Stimulated activated CD4-positive, alpha-beta T cell treated with anti-CD3 and anti-CD28 coated beads, TNF-alpha, amount 100 ng/mL, for 48 hours (primary cell): ENCODE measurements at places on chromosomes 16 and 17.

- DNase-seq = no peak
Observed at GRCh38 chr17:70368011-70368410, 198.7 kb downstream of the KCNJ2 start.

- peak; percentile 67 for DNase-seq
Observed at GRCh38 chr17:55458978-55459377, 37.3 kb upstream of the MMD start.

DNA sequence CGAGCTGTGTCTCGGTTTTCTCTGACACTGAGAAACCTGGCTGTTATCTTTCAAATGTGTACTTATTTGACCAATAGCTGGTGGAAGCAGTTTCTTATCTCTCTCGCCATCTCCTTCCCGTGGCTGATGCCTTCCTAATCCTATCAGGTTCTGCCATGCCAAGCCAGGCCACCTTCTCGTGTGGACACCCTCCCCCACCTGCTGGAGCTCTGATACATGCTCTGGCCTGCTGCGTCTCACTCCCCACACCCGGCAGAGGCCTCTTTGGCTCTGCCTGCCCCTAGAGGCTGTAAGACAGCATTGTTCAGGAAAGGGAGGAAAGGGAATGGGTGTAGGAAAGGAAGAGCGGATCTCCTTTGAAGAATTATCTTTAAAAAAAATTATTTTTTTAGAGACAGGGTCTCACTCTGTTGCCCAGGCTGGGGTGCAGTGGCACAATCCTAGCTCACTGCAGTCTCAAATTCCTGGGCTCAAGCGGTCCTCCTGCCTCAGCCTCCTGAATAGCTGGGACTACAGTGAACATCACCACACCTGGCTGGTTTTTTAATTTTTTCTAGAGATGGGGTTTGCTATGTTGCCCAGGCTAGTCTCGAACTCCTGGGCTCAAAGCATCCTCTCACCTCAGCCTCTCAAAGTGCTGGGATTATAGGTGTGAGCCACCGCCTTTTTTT lies 7.5 kb upstream of the ARMC5 start:
- DNase-seq = no peak

DNA sequence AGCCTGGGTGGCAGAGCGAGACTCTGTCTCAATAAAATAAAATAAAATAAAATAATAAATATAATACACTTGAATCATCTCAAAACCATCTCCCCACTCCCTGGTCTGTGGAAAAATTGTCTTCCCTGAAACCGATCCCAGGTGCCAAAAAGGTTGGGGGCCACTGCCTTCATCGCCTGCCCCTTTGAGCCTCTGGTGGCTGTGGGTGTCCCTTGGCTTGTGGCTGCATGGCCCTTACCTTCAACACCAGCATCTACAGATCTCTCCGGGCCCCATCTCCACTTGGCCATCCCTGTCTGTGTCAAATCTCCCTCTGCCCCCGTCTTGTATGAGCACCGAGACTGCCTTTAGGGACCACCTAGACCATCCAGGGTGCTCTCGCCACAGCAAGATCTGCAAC lies 177.3 kb downstream of the SEC14L1 start:
- DNase-seq = no peak

- DNase-seq = no peak
Observed at GRCh38 chr16:74713876-74714275, 13.2 kb upstream of the MLKL start.

GRCh38 chr17:60043846-60044245 lies 34.9 kb downstream of the HEATR6 start:
- no peak for DNase-seq

DNA sequence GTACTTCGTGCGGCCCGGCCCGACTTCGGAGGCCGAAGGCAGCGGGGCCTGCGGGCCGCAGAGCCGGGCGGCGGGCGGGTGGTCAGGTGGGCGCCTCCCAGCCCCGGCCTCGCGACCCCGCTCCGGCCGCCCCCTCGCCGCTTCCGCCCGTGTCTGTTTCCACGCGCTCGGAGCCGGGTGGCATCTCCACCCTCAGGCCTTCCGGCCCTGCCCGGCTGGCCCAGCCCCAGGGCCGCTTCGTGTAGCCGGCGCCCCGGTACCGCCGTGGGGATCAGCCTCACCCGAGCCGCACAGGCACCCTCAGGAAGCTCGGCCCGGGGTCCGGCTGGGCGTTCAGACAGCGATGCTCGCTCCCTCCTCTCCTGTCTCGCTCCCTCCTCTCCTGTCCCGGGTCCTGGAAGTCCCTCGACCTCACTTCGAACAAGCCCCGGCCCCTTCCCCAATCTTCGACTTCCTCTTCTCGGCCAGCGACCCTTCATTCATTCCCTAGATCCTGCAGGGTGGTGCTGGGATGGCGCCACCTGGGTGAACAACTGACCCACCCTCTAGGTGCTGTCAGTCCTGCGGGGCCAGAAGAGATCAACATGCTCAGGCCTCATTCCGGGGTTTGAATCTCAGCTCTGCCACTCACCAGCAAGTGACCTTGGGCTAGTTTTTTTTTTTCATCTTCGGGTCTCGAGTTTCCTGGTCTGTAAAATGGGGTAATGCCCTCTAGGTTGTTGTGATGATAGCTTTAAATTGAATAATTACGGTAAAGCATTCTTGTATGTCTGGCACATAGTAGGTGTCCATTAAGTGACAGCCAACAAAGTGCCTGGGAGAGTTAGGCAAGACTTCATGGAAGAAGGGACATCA lies 610 bp downstream of the VPS4A start:
- DNase-seq = no peak

- DNase-seq = no peak
Observed at GRCh38 chr16:60731329-60732050, 1304.7 kb downstream of the CDH8 start.

DNA sequence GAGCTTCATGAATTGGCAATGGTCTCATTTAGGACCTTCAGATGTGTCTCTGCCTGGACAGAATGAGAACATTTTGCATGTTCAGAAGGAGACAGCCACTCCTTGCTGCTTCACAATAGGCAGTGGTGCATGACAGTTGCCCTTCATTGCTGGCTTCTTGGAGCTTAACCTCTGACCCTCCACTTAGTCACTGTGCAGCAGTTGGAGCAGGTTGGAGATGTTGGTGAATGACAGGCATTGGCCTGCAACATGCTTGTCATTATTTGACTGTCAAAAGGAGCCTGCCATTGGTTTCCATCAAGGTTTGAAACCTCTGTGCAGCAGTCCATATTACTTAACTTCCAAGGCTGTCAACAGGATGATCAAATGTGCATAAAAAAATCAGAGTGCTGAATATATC lies 22.7 kb downstream of the FTO start:
- no peak for DNase-seq

GRCh38 chr16:14139872-14140271 lies 68.8 kb downstream of the MRTFB start:
- no peak for DNase-seq

GRCh38 chr16:8571061-8571596 lies 19.2 kb downstream of the TMEM114 start:
- DNase-seq = no peak

DNA sequence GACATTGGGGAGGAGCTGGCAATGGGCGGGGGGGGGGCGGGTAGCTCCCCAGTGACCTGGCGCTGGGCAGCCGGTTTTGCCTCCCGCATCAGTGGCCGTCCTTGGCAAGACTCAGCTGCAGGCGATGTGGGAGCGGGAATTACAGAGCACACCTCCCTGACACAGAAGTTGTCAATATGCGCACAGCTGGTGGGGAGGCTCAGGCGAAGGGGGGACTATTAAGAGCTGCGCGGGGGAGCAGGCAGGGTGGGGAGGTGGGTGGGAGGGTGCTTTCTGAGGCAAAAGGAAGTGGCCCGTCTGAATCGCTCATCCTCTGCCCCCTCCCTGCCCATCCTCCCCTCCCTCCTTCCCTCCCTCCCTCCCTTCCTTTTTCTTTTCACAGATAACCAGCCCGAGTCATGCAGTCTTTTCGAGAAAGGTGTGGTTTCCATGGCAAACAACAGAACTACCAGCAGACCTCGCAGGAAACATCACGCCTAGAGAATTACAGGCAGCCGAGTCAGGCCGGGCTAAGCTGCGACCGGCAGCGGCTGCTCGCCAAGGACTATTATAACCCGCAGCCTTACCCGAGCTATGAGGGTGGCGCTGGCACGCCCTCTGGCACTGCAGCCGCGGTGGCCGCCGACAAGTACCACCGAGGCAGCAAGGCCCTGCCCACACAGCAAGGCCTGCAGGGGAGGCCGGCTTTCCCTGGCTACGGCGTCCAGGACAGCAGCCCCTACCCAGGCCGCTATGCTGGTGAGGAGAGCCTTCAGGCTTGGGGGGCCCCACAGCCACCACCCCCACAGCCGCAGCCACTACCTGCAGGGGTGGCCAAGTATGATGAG lies 44.0 kb downstream of the SREBF1 start:
- DNase-seq = no peak

- no peak for DNase-seq
Observed at GRCh38 chr17:9872852-9873251, 32.2 kb downstream of the RCVRN start.

DNA sequence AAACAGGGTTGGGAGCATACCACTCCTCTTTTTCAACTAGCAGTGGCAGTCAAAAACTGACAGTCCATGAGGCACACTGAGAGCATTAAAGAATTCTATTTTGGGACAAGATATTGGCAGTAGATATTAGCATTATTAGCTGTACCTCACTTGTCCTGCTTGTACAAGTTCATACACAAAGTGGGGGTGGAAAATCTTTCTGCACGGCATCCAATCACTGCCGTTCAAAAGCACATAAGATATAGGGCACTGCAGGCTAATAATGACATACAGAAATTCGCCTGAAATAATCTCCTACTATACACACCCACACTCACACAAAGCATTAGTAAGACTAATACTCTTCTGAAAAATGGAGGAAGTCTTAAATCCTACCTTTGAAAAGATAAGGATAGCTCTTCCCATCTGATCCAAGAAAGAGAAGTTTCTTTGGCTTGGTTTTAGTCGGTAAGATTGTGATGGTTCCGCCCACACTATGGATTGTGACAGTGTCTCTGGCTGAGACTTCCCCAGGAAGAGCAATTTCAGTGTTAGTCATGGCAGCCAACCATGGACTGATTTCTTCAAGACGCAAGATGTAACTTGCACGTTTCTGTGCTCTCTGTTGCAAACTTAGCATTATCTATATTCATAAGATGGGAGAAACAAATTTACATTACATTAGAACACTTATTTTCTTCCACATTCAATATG lies 40.6 kb upstream of the ARL6IP1 start:
- DNase-seq = no peak

DNA sequence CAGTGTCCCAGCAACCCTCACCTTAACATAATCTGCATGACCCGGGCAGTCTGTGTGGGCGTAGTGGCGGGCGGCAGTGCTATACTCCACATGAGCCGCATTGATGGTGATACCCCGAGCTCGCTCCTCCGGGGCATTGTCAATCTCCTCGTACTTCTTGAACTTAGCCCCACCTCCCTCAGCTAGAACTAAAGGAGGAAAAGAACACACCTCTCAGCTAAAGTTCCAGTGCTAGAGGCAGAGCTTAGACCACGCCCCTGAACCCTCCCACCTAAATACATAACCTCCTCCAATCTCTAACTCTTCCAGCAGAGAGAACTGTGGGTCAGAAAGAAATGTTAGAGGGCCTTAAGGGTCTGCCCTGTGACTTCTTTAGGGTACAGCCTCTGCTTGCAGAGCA lies 855 bp downstream of the TUFM start:
- DNase-seq = peak; percentile 40

GRCh38 chr17:61122326-61122913 lies 277.2 kb upstream of the TBX2 start:
- no peak for DNase-seq

GRCh38 chr17:40316571-40317344 lies 7.8 kb downstream of the RARA start:
- no peak for DNase-seq

- DNase-seq = no peak
Observed at GRCh38 chr16:71428883-71429282, 13.0 kb downstream of the TLE7 start.

DNA sequence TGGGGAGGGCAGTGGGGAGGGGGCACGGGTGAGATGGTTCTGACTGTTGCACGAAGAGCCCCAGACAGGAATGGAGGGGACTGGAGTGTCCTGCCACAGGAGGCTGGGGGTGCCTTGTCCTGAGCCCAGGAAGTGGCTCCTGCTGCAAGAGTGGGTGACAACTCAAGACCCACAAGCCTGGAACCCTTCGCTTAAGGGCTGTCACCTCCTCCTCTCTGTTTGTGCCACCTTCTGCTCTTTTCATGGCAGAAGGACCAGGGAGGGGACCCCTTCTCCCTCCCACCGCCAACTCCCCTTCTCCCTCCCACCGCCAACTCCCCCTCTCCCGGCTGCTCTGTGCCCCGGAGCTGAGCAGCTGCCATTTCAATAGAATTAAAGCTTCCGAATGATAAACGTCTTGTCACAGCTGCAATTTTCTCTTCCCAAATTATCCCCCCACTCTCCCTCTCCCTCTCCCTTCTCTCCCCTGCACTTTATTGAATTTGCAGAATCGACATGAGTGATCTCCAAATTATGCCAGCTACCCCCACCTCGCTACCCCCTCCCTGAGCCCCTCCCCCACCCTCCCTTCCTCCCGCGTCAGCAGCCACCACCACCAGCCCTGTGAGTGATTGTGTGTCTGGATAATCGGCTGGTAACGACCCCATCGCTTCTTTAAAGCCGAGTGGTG lies 13.7 kb downstream of the GJD3 start:
- DNase-seq = no peak

DNA sequence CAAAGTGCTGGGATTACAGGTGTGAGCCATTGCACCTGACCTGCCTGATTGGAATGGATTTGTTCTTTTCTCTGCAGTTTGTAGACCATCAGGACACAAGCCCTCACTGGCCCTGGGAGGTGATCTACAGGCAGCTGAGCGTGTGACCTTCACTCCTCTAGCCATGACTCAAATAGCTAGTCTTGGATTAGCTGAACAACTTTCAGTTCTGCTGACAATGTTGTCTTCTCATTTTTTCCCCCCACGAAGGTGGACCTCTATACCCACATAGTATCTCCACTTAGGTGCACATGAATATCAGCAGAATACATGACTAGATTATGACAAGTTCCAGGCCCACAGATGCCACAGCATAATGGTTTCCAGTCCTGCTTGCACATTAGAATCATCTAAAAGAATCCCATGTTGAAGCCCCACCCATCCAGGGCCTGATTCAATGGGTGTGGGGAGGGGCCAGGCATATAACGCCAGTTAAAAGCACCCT lies 36.8 kb downstream of the HS3ST3B1 start:
- peak; percentile 52 for DNase-seq

DNA sequence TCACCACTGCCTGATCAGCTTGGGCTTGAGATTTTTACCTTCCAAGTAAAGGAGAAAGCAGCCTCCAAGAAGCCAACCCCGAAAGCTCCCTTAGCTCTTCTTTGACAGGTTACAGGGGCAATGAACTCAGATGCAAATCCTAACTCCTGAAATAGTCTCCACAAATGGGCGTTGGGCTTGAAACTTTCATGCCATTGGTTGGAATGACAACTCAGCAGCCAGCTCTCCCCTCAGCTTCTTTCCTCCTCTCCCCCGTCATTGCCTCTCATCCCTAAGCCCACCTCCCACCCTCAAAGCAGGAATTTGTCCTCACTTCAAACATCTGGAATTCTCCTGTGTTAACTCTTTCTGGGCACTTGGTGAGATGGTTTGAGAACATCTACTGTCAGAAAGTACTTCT lies at the start of gene TAT:
TAT (minus strand) TSS at position 122 of the 400 bp plus-strand sequence. CDS start 677 bp downstream, outside the sequence.
- DNase-seq = no peak

GRCh38 chr16:53922807-53923571 lies 219.0 kb downstream of the FTO start:
- no peak for DNase-seq
